Mesenchymal stem cell (in vitro differentiated cells and primary cell): ENCODE measurements at places on chromosomes 1 and 21.

- peak; percentile 96 for DNase-seq
Observed at GRCh38 chr1:25695771-25696311, 79.2 kb downstream of the MAN1C1 start.

GRCh38 chr1:205442051-205442725 lies 13.7 kb downstream of the BLACAT1 start:
- no peak for DNase-seq

DNA sequence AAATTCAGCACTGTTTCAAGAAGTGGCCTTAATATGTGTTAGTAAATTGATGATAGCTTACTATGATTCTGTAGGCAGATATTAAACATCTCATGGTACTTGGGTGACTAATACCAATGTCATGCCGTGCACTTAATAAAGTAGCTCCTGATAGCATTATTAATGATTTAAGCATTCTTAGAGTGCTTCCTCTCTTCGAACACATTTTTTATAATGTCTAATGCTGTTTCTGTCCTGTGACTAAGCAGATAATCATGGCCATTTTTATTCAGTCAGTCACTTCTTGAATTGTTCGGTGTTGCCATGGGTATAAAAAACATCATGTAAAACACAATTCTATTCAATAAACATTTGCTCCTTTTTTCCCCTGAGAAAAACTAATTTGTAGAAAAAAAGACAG lies 804.6 kb upstream of the ADGRL4 start:
- peak; percentile 85 for DNase-seq

GRCh38 chr1:19009882-19010321 lies 53.4 kb upstream of the IFFO2 start:
- peak; percentile 74 for DNase-seq

GRCh38 chr21:26795866-26796329 lies 49.3 kb downstream of the ADAMTS1 start:
- DNase-seq: peak; percentile 97
